ENCODE measurements at places on chromosomes 7 and 10. TPM values are rescaled to one million over a fixed set of nuclear protein-coding genes. Genes with fewer than 3 reads are reported as not detected.

The ARHGEF5 gene
- total RNA-seq = not detected

The NYAP1 gene
- not detected for total RNA-seq

DNA sequence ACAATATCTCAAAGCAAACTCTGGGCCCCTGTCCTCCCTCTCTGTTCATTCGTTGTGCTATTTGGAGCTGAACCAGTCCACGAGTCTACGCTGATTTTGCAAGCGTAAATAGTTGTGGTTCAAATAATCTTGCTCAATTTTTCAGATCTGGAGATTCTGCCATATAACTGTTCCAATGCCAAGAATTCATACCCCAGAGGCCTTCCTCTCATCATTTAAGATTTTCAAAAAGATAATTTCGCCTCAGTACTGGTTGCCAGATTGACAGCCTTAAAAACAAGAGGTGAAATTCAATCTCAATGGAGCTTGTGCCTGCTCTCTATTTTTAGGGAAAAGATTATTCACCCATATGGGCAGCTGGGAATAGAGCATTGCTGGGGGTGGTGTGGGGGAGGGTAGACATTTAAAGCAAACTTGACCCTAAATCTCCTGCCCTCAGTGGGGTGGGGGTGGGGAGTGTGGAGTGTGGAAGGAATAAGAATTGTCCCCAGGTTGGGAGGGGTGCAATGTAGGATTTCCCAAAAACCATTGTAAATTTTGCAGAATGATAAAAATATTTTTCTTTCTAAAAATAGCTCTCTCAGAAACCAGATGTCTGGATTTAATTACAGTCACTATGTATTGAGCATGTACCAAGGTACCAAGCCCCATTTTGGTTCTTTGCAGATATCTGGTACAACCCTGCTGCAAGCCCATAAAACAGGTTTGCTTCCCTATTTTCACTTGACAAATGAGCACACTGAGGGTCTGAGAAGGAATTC is 104.7 kb upstream of the EEPD1 start:
- no peak for DNase-seq

GRCh38 chr7:73838642-73839041 is 3.7 kb downstream of the METTL27 start:
- no peak for DNase-seq

The UCN3 gene
- not detected for total RNA-seq

GRCh38 chr10:5441106-5441505 is 28.7 kb downstream of the NET1 start:
- no peak for DNase-seq

DNA sequence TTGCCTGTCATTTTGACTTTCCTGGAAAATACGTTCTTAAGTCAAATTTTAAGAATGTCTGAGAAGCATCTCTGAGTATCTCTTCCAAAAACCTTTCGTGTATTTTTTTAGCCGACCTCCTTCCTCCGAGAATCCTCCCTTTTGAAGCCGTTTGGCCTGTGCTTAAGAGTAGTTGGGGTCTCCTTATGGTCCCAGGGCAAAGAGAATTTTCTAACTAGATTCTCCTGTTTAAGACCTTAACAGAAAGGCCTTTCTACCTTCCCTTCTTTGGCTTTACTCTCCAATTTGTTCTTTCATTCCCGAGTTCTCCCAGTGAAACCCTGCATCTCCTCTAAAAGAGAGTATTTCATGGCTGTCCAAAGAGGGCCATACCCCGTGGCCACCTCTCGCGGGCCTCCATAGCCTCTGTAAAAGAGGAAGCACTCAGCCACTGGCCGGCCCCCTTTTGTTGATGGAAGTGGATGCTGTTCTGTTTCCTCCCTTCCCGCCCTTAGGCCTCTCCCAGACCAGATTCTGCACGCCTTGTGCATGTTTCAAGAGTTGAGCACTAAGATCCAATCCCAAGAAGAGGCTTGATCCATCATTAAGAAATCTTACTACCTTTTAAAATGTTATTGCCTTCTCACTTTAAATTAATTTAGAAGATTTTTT is 6.6 kb upstream of the FEZF1 start:
- DNase-seq = no peak

DNA sequence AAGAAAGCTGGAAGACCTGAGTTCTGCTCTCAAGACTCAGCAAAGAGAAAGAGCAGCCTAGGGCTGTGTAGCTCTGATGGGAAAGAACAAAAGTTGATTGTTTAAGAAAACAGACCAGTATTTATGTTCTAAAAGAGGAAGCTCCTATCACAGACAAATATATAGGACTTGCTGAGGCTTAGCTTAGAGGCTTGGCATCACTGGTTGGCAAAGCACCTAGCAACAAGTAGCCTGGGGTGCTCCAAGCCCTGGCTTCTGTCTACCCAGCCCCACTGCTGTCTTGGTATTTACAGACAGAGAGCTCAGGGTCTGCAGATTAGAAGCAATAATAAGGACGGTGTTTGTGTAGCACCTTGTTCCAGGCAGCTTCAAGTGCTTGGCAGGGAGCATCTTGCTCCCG is 36.9 kb upstream of the CCDC3 start:
- DNase-seq = no peak

The ABCA13 gene
- total RNA-seq = 0.62 TPM

- peak; percentile 76 for DNase-seq
These were observed 301.3 kb downstream of the RNLS start for GRCh38 chr10:88281592-88282347.

GRCh38 chr7:55280031-55280454 is 85.1 kb upstream of the LANCL2 start:
- peak; percentile 77 for DNase-seq

GRCh38 chr10:132302421-132303310 is 5.1 kb downstream of the STK32C start:
- DNase-seq = no peak

The ACSM6 gene
- 0.12 TPM for total RNA-seq

The PKD2L1 gene
- not detected for total RNA-seq

- no peak for DNase-seq
These were observed 138.3 kb upstream of the FGFR2 start for GRCh38 chr10:121736315-121737130.

The COL28A1 gene
- total RNA-seq = not detected

The RHOBTB1 gene
- 57.2 TPM for total RNA-seq

GRCh38 chr10:15739254-15739970 is 19.7 kb upstream of the ITGA8 start:
- no peak for DNase-seq

- DNase-seq = no peak
These were observed 76.5 kb downstream of the ADCY1 start for GRCh38 chr7:45650404-45651394.

GRCh38 chr7:128176696-128177095 is 64.4 kb upstream of the LEP start:
- DNase-seq = peak; percentile 48

GRCh38 chr10:24457661-24458318 is 248.9 kb downstream of the KIAA1217 start:
- no peak for DNase-seq

The VIPR2 gene
- total RNA-seq = not detected

DNA sequence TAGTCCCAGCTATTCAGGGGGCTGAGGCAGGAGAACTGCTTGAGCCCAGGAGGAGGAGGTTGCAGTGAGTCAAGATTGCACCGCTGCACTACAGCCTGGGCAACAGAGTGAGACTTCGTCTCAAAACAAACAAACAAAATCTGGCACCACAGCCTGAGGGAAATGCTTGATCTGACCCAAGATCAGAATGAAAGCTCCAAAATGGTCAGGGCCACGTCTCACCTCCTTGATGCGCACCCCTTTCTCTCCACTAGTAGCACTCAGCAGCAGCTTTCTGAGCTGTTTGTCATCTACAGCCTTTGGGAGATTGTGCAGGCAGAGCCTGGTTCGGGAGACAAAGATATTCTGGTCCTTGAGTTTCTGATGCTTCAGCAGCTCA is 22.7 kb downstream of the RBM28 start:
- DNase-seq = no peak

The FLNC gene
- 23.1 TPM for total RNA-seq

DNA sequence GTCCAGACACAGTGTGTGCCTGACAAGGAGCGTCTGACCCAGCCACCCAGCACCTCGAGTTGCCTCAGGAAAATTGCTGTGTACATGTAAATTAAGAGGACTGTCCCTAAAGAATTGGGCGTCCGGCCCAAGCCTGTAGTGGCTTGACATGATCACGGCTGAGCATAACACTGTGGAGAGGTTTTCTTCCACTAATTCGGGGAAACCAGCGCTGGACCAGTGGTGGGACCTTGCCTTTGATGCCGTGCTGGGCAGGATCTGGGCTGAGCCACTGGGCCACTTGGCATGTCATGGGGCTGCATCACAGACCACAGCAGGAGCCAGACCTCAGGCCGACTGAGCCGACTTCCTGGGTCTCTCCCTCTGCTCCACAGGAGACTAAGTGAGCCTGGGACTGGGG is 282.5 kb downstream of the GLRX3 start:
- no peak for DNase-seq

- DNase-seq = peak; percentile 16
These were observed 114.2 kb downstream of the DYNC1I1 start for GRCh38 chr7:95886501-95887090.

- DNase-seq = no peak
These were observed 230.9 kb downstream of the CAMK1D start for GRCh38 chr10:12579954-12580858.

The UBE2D4 gene
- total RNA-seq = 23.9 TPM

DNA sequence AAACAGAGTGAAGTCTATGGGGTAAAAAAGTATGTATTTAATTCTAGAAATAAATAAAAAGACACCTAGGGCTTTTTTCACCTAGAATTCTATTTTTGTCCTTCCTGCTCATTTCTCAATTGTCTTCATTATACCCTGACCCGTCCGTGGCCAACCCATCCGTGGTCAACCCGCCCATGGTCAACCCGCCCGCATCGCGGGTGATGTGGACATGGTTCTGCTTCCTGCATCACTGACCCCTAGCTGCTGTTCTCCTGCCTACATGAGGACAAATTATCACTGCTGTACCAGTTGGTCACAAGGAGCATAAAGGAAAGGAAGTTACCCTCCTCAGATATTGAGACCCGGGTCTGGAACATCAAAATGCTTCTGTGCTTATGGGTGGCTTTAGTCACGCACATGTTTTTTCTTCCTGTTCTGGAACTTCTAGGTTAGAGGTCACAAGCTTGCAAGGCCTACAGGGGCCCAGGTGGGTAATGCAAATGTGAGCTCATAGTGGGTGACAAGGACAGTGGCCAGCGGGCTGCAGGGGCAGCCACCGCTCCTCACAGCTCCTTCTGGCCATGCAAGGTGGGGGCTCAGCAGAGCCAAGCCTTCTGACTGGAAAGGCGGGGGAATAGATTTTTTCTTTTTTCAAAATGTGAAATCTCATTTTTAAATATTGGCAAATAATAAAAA is 15.5 kb downstream of the CAMK2G start:
- no peak for DNase-seq

GRCh38 chr10:103493362-103493915 is at the start of gene NEURL1:
Gene NEURL1, plus strand, starts transcription at chr10:103493705. Its CDS starts 683 bp downstream, at chr10:103494388.
- no peak for DNase-seq

The NPY gene
- total RNA-seq = not detected

The CDK5 gene
- 57.0 TPM for total RNA-seq

The PLPP4 gene
- 11.7 TPM for total RNA-seq

DNA sequence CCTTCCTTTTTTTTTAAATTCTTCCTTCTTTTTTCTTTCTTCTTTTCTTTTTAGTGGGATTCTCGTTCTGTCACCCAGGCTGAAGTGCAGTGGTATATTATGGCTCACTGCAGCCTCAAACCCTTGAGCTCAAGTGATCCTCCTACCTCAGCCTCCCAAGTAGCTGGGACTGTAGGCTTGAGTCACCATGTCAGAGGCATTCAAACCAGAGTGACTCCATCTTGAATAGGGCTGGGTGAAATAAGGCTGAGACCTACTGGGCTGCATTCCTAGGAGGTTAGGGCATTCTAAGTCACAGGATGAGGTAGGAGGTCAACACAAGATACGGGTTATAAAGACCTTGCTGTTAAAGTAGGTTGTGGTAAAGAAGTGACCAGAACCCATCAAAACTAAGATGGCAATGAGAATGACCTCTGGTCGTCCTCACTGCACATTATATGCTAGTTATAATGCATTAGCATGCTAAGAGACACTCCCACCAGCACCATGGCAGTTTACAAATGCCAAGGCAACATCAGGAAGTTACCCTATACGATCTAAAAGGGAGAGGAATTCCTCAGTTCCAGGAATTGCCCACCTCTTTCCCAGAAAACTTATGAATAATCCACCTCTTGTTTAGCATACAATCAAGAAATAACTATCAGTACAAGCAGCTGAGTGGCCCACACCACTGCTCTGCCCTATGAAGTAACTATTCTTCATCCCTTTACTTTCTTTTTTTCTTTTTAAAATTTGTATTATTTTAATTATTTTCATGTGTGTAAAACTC is 99.0 kb upstream of the ITGB1 start:
- DNase-seq = no peak

The NACAD gene
- total RNA-seq = 5.9 TPM

The C10orf71 gene
- not detected for total RNA-seq

GRCh38 chr7:26368542-26368941 is 76.9 kb downstream of the SNX10 start:
- no peak for DNase-seq

GRCh38 chr10:102629661-102630614 is 14.3 kb upstream of the TRIM8 start:
- peak; percentile 99 for DNase-seq

DNA sequence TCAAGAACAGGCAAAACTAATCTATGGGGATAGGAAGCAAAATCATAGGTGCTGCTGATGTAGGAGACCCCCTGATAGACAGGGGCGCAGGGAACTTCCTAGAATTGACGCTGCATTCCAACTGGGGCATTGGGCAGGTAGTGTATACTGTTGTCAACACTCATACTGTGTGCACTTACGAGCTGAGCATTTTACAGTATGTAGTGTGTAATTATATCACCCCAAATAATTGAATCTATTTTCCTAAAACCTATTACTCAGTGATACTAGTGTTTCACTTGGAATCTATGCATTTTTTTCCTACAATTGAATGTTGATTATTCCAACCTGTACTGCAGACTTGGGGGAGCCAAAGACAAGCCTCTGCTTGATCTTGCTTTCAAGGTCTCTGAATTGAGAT is 207.0 kb upstream of the PRKCQ start:
- DNase-seq = no peak

The PRR15 gene
- total RNA-seq = not detected

GRCh38 chr10:45555795-45556194 is 116.8 kb downstream of the ZFAND4 start:
- DNase-seq = no peak
